ENCODE measurements at places on chromosomes 5 and 9. TPM values are rescaled to one million over a fixed set of nuclear protein-coding genes. Genes with fewer than 3 reads are reported as not detected.

GRCh38 chr5:109876941-109877669, 187.4 kb downstream of the MAN2A1 start:
- no peak overlapping the region for H3K4me3 ChIP-seq
- no peak for DNase-seq
- no peaks in the 10 kb centered on the region for H3K36me3 ChIP-seq
- no peaks in the 10 kb centered on the region for H3K4me1 ChIP-seq
- no peaks in the 10 kb centered on the region for H3K27me3 ChIP-seq
- no peak overlapping the region for H3K27ac ChIP-seq

DNA sequence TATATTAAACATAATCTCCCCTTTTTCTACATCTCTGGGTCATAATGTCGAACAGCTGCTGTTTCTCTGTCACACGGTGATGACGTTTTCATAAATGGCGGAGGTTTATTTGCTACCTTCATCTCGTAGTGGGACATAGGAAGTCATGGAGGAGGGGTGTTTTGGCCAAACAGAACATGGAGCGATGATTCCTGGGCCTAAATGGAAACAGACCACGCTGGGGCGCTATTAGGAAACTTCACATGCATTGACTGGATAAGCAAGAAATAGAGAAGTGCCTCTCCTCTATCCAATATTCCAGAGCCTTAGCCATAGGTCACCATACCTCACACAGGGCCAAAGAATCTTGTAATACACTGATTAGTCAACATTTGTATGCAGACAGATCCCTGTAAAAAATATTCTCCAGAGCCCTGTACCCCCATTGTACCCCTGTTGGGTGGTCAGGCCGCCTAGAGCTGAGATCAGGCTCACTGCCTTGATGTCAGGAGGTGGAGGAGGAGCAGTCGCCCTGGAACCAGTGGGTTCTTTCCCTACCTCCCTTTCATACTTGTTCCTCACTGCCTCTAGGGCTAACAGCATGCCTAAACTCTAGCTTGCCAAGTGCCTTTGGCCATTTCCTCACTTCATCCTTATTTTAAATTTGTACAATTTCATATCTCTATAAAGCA, 77.8 kb upstream of the SPIN1 start:
- H3K4me3 ChIP-seq = no peak overlapping the region
- H3K36me3 ChIP-seq = no peaks in the 10 kb centered on the region
- no peak overlapping the region for H3K27ac ChIP-seq
- no peaks in the 10 kb centered on the region for H3K4me1 ChIP-seq
- no peak for DNase-seq
- no peaks in the 10 kb centered on the region for H3K27me3 ChIP-seq

- DNase-seq = no peak
- H3K36me3 ChIP-seq = peaks cover 5% of the 10 kb centered on the region
- H3K4me3 ChIP-seq = no peak overlapping the region
- no peaks in the 10 kb centered on the region for H3K27me3 ChIP-seq
- H3K4me1 ChIP-seq = no peaks in the 10 kb centered on the region
- H3K27ac ChIP-seq = no peak overlapping the region
Observed at GRCh38 chr5:31553863-31554262, 21.8 kb downstream of the C5orf22 start.

DNA sequence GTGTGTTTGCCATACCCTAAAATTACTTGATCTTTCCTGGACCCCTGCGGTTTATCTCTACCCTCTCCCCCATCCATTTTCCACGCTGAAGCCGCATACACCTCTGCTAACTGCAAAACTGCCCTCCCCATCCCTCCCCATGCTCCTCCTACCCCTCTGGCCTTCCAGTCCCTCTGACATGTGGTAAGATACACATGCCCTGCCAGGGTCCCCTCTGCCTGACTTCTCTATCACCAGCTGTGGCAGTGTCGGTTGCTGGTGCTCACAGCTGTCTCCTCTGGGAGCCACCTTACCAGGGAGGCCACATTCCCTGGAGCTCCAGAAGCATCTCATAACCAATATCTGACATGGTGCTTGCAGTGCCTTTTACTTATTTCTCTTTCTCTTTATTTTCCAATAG, 58.9 kb upstream of the COL15A1 start:
- no peaks in the 10 kb centered on the region for H3K27me3 ChIP-seq
- no peak for DNase-seq
- H3K27ac ChIP-seq = no peak overlapping the region

DNA sequence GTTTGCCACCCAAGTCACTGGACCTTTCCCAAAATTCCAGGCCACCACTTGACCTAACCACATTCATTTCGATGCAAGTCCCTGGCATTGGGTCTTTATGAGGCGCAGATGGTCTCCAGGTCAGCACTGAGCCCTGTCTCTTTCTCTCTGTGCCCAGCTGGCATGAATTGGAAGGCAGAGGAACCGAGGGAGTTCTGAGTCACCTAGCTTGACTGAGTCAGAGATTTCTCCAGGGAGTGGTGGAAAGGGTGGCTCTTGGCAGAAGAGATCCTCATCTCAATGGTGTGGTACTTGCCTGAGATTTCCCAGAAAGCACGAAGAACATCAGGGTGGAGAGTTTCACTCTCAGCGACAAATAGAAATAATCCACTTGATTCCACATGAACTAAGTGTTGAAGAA, 43.8 kb downstream of the WDR36 start:
- no peaks in the 10 kb centered on the region for H3K36me3 ChIP-seq
- H3K27me3 ChIP-seq = no peaks in the 10 kb centered on the region
- H3K4me3 ChIP-seq = no peak overlapping the region
- no peak overlapping the region for H3K27ac ChIP-seq
- DNase-seq = no peak

DNA sequence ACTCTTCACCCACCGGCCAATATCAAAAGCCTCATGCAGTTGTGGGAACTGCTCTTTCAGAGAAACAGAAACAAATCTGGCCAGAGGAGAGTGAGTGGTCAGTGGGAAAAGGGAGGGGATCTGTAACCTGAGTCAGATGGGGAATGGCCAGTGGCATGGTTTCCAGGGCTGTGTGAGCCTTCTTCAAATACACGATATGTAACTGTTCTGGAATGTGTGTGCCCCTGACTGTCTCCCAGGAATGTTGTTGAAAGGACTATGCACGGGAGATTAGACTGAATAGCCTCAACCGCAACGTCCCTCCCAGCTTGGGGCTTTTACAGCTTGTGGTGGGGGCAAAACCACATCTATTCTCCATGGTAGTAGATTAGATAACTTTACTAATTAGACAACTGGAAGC, 60.8 kb downstream of the SH3TC2 start:
- DNase-seq = peak; percentile 30
- H3K4me1 ChIP-seq = no peaks in the 10 kb centered on the region
- H3K27ac ChIP-seq = peak overlapping the region; percentile 33
- H3K27me3 ChIP-seq = no peaks in the 10 kb centered on the region
- H3K4me3 ChIP-seq = no peak overlapping the region
- H3K36me3 ChIP-seq = no peaks in the 10 kb centered on the region

DNA sequence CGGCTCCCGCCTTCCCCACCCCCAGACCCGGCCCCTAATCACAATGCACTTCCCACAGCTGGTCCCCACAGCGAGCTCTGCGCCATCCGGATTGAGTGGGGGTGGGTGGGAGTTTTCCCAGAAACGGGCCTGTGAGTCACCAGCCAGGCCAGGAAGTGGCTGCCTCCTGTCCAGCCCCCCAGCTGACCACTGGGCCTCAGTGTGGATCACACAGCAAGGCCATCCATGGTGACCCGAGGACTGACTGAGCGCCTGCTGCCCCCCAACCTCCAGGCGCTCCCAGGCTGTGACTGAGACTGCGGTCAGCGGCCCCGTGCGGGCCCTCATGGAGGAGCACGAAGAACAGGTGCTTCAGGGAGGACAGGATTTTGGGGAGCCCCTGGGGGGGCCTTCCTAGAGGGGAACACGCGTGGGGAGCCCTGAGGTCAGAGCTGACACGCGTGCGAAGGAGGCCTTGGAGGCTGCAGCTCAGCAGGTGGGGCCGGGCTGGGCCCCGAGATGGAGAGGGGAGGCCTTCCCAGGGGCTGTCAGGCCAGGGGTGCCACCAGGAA, 48.3 kb upstream of the EGFL7 start:
- no peak for DNase-seq
- peaks cover 2% of the 10 kb centered on the region for H3K4me1 ChIP-seq
- no peaks in the 10 kb centered on the region for H3K36me3 ChIP-seq
- H3K4me3 ChIP-seq = no peak overlapping the region
- H3K27ac ChIP-seq = no peak overlapping the region
- H3K27me3 ChIP-seq = no peaks in the 10 kb centered on the region

DNA sequence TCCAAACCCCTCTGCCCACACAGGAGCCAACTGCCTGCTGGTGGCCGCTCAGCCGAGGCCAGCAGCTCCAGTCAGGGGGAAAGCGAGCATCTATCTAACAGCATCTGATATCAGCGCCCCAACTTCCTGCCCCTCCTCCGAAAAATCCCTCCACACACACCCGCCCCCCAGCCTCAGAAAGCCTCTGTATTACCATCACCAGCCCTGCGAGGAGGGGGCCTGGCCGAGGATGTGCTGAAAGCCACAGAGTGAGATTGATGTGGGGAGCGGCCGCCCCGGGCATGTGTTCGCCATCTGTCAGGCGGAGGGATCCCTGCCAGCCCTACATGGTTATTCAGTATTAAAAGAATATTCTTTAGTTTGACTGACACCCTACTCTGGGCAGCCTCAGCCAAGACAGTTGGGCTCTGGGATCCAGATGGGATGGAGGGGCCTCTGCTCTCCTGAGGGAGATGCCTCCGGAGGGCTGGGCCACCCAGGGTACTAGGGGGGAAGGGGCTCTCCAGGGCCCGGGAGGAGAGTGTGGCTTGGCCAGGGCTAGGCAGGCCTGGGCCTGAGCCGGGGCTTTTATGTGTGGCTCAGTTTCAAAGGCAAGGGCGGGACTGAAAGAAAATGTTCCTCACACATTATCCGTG, 98.0 kb downstream of the HSD17B3 start:
- H3K27me3 ChIP-seq = no peaks in the 10 kb centered on the region
- no peaks in the 10 kb centered on the region for H3K4me1 ChIP-seq
- no peak overlapping the region for H3K4me3 ChIP-seq
- no peak for DNase-seq
- no peaks in the 10 kb centered on the region for H3K36me3 ChIP-seq

DNA sequence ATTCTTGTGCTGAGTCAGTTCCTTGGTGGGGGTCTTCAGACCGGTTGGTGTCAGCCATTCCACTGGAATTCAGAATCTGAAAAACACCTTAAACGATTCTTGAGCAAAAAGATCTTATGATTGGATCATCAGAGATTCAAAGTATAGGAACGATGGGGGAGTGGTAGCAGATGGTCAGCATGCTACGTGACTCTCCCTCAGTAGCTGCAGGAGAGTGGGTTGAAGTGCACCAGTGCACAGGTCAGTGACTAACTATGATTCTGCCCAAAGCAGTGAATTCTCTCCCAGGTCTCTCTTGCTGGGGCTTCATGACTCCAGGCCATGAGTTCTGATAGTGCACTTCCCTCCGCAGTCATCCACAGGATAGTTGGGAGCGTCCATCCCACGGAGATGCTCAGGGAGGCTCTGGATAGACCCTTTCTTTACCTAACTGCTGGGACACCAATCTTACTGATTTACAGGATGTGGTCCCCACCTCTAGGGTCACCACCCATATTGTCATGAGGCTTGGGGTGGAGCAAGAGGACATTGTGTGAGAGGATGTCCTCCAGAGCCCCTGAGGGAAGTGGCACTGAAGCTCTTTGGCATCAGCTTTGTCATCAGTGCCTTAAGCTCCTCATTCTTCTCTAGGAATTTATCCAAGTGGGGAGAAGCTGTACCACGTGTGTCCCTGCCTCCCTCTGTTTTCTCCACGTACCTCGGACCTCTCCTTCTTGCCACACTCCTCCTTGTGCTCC, 62.0 kb downstream of the RASGRF2 start:
- H3K36me3 ChIP-seq = no peaks in the 10 kb centered on the region
- DNase-seq = no peak
- H3K4me1 ChIP-seq = no peaks in the 10 kb centered on the region
- H3K27me3 ChIP-seq = no peaks in the 10 kb centered on the region
- H3K27ac ChIP-seq = no peak overlapping the region

GRCh38 chr9:69292078-69292477, 32.9 kb upstream of the ENTREP1 start:
- no peaks in the 10 kb centered on the region for H3K27me3 ChIP-seq
- no peak overlapping the region for H3K27ac ChIP-seq
- no peaks in the 10 kb centered on the region for H3K4me1 ChIP-seq

- H3K4me3 ChIP-seq = no peak overlapping the region
- peaks cover 58% of the 10 kb centered on the region for H3K4me1 ChIP-seq
- DNase-seq = no peak
- H3K36me3 ChIP-seq = no peaks in the 10 kb centered on the region
- H3K27me3 ChIP-seq = no peaks in the 10 kb centered on the region
Observed at GRCh38 chr9:131630205-131630831, 85.0 kb downstream of the PRRT1B start.

GRCh38 chr5:34480810-34481528, 175.2 kb upstream of the RAI14 start:
- H3K27ac ChIP-seq = no peak overlapping the region
- no peak overlapping the region for H3K4me3 ChIP-seq
- H3K4me1 ChIP-seq = peaks cover 10% of the 10 kb centered on the region
- no peaks in the 10 kb centered on the region for H3K27me3 ChIP-seq
- no peak for DNase-seq
- H3K36me3 ChIP-seq = no peaks in the 10 kb centered on the region

DNA sequence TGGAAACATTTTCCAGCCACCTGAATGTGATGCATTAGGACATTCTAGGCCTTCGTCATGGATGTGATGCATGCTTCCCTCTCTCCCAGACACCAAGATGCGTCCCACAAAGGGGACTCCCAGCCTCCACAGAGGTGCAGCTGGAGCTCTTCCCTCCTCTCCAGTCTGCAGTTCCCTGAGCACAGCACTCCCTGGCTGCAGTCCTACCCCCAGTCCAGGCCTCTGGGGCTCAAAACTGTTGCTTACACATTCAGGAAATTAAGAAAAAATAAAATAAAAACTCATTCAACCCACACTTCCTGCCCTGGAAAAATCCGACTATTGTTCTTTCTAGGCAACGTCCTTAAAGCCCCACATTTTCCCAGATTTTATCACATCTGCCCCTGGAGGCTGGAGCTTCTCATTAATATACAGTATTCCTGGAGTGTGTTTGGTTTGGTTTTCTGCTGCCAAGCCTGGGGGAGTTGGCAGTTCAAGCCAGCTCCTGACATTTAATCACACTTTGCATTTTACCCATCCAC, 78.4 kb upstream of the ICE1 start:
- no peak for DNase-seq
- H3K4me3 ChIP-seq = no peak overlapping the region
- H3K4me1 ChIP-seq = no peaks in the 10 kb centered on the region
- H3K27me3 ChIP-seq = no peaks in the 10 kb centered on the region
- H3K27ac ChIP-seq = no peak overlapping the region

DNA sequence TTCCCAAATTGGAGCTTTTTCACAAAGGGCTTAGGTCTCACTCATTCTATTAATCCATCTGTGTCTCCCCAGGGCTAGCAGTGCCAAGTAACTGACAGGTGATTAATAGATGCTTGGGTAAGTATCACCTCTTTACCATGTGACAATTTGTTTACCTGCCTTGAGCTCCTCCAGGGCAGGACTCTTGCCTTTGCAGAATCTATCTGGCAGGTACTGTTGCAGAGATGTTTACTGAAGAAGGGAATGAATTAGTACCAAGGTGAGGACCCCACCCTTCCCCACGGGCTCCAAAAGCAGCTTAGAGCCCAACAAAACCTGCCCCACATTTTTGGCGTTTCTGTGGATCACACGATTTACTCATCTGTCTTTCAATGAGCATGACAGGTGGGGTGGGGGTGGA, 698 bp upstream of the TGFBI start:
- no peak overlapping the region for H3K27ac ChIP-seq
- H3K4me3 ChIP-seq = no peak overlapping the region
- H3K27me3 ChIP-seq = no peaks in the 10 kb centered on the region
- no peaks in the 10 kb centered on the region for H3K4me1 ChIP-seq

GRCh38 chr9:77598524-77598923, 49.6 kb downstream of the GNA14 start:
- no peak overlapping the region for H3K4me3 ChIP-seq
- no peaks in the 10 kb centered on the region for H3K27me3 ChIP-seq
- peaks cover 5% of the 10 kb centered on the region for H3K4me1 ChIP-seq
- H3K27ac ChIP-seq = no peak overlapping the region

The EFNA5 gene
- 2.0 TPM for total RNA-seq

The G3BP1 gene
- 43.3 TPM for total RNA-seq

The SIL1 gene
- 51.2 TPM for total RNA-seq

The RELL2 gene
- 0.98 TPM for total RNA-seq

The GLRA1 gene
- 1.1 TPM for total RNA-seq

Measured in pancreas (tissue), 10 donors.